Upper lobe of right lung (tissue), 1 donor: ENCODE measurements at places on chromosomes 16 and 17. TPM values are rescaled to one million over a fixed set of nuclear protein-coding genes. Genes with fewer than 3 reads are reported as not detected.
A peak's percentile ranks its signal among the peaks of the same experiment; 100 is the strongest.

- H3K27me3 ChIP-seq: no peaks in the 10 kb centered on the region
- H3K36me3 ChIP-seq: no peaks in the 10 kb centered on the region
- H3K27ac ChIP-seq: no peak overlapping the region
- DNase-seq: no peak
- H3K4me1 ChIP-seq: no peaks in the 10 kb centered on the region
Observed at GRCh38 chr17:14359163-14360020, 58.5 kb downstream of the HS3ST3B1 start.

The KRT28 gene
- not detected for total RNA-seq

GRCh38 chr17:40317345-40317873 lies 8.4 kb downstream of the RARA start:
- peak overlapping the region; percentile 100 for H3K4me3 ChIP-seq
- H3K27ac ChIP-seq: peak overlapping the region; percentile 98
- H3K36me3 ChIP-seq: no peaks in the 10 kb centered on the region
- DNase-seq: peak; percentile 74

GRCh38 chr16:69890892-69891282 lies 60.2 kb upstream of the CLEC18A start:
- peaks cover 19% of the 10 kb centered on the region for H3K36me3 ChIP-seq
- no peak for DNase-seq
- H3K4me1 ChIP-seq: peaks cover 6% of the 10 kb centered on the region
- H3K4me3 ChIP-seq: no peak overlapping the region
- no peaks in the 10 kb centered on the region for H3K27me3 ChIP-seq
- H3K27ac ChIP-seq: peak overlapping the region; percentile 77

The DBF4B gene
- total RNA-seq: 4.5 TPM

DNA sequence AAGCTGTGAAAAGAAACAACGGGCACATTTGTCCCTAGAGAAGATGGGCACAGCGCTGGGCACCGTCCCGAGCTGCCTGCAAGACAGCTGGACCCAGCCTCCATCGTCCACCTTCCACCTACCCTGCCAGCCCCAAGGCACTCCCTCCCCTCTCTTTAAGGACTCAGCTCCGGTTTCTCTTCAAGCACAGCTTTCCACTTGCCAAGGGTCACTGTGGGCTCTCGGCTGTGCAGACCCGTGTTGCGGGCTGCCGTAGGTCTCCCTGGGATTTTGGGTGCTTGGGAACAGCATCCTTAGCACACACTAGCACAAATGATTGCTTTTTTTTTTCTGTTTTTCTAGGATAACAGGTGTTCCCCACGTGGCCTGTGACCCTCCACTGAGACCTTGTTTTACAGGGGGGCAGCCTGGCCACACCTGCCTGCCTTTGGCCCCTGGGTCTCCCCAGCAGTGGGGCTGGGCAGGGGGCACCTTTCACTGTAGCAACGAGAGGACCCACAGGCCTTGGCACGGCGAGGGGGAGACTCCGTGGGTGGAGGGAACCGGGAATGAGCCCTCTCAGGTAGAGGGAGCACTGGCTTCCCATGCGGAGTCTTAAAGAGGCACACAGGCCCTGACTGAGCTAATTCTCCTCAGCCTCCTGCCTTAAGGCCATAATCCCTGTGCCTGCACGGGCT lies 1.4 kb downstream of the CHMP6 start:
- no peaks in the 10 kb centered on the region for H3K27me3 ChIP-seq
- DNase-seq: peak; percentile 66
- peak overlapping the region; percentile 73 for H3K4me3 ChIP-seq
- H3K27ac ChIP-seq: no peak overlapping the region
- H3K36me3 ChIP-seq: peaks cover 33% of the 10 kb centered on the region
- H3K4me1 ChIP-seq: peaks cover 25% of the 10 kb centered on the region

DNA sequence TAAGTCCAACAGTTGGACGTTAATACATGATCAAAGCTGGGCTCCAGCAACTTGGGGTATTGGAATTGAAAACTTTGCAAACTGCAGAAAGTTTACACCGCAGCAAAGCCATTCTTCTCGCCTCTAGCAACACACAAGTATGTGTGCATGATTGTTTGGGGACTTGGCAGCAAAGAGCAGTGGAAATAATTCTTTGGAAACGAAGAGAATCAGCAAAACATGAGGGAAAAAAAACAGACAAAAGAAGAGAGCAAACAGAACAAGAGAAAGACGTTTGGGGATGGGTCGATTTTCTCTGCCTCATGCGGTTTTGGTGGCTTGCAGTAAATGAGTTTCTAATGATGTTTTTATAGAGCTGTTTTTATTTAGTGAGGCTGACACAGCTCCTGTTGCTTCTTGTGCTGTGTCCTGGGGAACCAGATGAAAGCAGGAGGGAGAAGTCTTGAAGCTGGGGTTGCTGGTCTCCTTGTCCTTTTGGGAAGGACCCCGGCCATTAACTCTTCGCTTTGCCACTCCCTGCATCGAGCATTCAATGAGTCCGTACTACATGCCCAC lies 502.9 kb downstream of the GRIN2A start:
- no peak for DNase-seq
- no peak overlapping the region for H3K27ac ChIP-seq
- no peak overlapping the region for H3K4me3 ChIP-seq
- H3K36me3 ChIP-seq: no peaks in the 10 kb centered on the region
- no peaks in the 10 kb centered on the region for H3K4me1 ChIP-seq
- H3K27me3 ChIP-seq: no peaks in the 10 kb centered on the region

The TERB1 gene
- total RNA-seq: 0.26 TPM

- no peak overlapping the region for H3K4me3 ChIP-seq
- peak overlapping the region; percentile 84 for H3K27ac ChIP-seq
- peaks cover 73% of the 10 kb centered on the region for H3K4me1 ChIP-seq
- no peak for DNase-seq
Observed at GRCh38 chr17:82240506-82241182, 11.8 kb downstream of the SLC16A3 start.

DNA sequence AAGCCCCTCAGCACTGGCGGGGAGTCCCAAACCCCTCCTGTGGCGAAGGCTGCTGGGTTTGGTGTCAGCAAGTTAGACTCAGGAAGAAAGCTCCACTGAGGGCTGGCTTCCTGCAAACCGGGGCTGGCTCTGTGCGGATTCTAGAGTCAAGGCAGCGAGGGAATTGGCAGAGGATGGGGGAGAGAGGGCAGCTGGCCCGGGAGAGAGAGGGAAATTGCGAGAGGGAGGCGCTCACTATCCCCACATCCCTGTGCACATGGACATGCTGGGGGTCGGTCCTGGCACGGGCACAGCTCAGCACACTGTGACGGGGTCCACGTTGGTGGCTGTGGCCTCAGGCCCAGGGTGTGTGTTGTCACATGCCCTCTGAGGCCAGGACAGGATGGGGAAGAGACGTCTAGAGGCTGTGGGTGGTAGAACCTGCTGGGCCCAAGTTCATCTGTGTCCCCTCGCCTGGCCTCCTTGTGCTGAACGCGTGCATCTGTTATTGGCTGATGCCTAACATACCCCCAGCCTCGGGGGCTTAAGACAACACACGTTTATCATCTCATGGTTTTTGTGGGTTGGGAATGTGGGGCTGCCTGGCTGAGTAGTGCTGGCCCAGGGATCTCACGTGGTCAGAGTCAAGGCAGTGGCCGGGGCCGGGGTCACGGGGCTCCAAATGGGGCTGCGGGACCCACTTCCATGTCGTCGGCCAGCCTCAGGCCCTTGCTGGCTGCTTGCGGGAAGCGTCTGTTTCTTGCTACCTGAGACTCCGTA lies 16.7 kb upstream of the JPH3 start:
- H3K27ac ChIP-seq: no peak overlapping the region
- peaks cover 27% of the 10 kb centered on the region for H3K27me3 ChIP-seq
- H3K4me1 ChIP-seq: no peaks in the 10 kb centered on the region
- no peaks in the 10 kb centered on the region for H3K36me3 ChIP-seq
- no peak for DNase-seq

The HIGD1B gene
- total RNA-seq: 36.4 TPM

DNA sequence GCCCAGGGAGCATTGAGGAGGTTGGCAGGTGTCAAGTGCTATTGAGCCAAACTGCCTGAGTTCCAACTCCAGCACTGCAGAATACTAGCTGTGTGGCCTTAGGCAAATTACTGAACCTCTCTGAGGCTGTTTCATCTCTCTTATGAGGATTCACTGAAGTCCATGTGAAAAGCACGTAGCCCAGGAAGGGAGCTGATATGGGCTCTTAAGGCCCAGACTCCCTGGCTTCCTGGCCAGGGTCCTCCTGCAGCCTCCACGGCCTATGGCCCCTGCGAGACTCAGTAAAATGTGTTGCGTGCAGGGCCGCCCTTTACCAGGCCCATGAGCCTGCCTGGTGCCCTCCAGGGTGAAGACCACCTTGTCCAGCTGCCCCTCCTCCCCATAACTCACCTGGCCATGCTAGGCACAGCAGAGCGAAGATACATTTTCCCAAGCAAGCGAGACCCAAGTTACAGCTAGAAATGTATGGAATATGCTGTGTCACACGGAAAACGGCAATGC lies 133.7 kb upstream of the TNRC6C start:
- no peaks in the 10 kb centered on the region for H3K27me3 ChIP-seq
- DNase-seq: peak; percentile 34
- no peaks in the 10 kb centered on the region for H3K4me1 ChIP-seq
- H3K36me3 ChIP-seq: no peaks in the 10 kb centered on the region

The C17orf107 gene
- total RNA-seq: 2.7 TPM

The FOXJ1 gene
- total RNA-seq: 2.9 TPM

GRCh38 chr17:45113424-45113754 lies 18.9 kb downstream of the PLCD3 start:
- no peaks in the 10 kb centered on the region for H3K27me3 ChIP-seq
- no peaks in the 10 kb centered on the region for H3K4me1 ChIP-seq
- H3K27ac ChIP-seq: no peak overlapping the region

The ADAP2 gene
- total RNA-seq: 19.8 TPM

DNA sequence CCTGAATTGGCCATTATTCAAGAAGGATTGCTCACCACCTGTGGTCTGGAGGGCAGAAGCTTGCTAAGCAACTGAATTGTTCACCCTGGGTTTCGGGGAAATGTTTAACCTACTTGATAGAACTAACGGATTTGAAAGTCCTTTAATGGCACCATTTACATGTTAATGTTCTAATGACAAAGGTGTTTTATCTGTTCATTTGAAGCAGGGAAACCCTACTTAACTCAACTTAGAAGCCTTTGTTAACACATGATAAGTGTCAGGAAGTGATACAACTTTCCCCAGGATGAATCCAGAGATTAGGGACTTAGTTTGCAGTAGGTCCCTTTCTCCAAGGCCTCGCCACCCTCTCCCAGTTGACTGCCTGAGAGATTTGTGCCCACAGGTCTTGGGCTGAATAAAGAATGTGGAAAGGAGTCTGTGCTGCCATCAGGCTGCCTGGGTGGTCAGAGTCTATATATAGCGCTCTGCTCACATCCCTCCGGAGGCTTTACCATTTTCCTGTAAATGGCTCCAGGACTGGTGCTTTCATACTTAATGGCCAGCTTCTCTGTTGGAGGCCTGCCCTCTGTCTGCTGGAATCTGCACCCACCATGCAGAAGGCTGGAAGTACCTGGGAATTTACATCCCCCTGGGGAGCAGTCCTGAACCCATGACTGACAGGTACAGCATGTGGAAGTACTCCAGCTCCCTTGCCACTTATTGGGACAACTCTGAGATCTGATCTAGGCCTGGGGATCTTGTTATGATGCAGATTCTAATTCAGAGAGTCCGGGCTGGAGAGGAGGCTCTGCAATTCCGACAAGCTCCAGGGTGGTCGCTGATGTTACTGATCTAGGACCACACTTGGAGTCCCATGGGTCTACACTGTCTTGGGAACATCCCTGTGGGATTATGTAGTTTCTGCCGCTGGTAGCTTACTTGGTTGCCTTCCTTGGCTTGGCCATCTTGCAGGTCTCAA lies 99.9 kb downstream of the ASIC2 start:
- no peak overlapping the region for H3K27ac ChIP-seq
- H3K27me3 ChIP-seq: peaks cover 8% of the 10 kb centered on the region
- no peak overlapping the region for H3K4me3 ChIP-seq
- no peak for DNase-seq
- no peaks in the 10 kb centered on the region for H3K4me1 ChIP-seq
- no peaks in the 10 kb centered on the region for H3K36me3 ChIP-seq

The CIBAR2 gene
- total RNA-seq: not detected

DNA sequence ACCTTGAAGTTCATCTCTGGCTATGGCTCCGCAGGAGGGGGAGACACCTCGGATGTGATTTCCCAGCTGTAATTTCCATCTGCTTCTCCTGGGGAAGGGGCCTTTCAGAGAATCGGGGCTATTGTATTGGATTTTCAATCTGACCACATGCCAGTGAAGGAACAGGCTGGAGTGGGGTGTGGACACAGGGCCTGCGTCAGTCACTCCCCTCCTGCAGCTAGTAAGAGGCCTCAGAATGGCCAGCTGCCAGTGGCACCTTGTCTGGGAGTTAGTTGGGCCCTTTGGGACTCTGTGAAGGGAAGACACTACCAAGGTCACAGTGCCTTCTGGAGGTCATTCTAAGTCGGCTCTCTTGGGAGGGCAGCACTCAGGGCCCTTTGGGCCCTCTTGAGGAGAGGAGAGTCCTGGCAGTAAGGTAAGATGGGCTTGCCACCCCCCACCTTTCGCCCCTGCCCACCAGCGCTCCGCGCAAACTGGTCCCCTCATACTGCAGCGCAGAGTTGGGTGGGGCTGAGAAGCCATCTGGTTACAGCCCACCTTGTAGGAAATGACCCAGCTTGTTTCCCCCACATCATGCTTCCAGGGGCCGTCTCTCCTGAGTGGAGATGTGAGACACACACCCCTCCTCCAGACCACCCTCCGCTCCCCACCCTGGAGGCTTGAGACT lies 5.4 kb downstream of the NXPH3 start:
- DNase-seq: no peak
- peaks cover 4% of the 10 kb centered on the region for H3K27me3 ChIP-seq
- H3K27ac ChIP-seq: no peak overlapping the region
- no peak overlapping the region for H3K4me3 ChIP-seq

- H3K36me3 ChIP-seq: peaks cover 18% of the 10 kb centered on the region
- DNase-seq: no peak
- H3K4me1 ChIP-seq: no peaks in the 10 kb centered on the region
- H3K4me3 ChIP-seq: no peak overlapping the region
- no peak overlapping the region for H3K27ac ChIP-seq
- no peaks in the 10 kb centered on the region for H3K27me3 ChIP-seq
Observed at GRCh38 chr17:37197336-37197735, 178.4 kb upstream of the C17orf78 start.

The BICDL2 gene
- 16.3 TPM for total RNA-seq

DNA sequence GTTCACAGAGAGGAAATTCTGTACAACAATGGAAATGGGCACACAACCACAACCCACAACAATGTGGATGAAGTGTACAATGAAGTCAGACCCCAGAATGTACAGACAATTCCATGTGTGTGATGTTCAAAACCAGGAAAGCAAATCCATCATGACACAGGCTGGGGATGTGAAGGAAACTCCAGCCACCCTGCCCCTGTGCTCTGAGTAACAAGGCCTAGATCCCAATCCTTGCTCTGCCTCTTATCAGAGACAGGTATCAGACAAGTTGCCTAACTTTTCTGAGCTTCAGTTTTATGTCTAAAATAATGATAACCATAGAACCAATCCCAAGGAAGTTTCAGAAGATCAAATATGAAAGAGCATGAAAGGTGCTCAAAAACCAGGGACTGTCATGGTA lies 1.8 kb upstream of the C16orf95 start:
- H3K4me3 ChIP-seq: no peak overlapping the region
- no peaks in the 10 kb centered on the region for H3K27me3 ChIP-seq
- H3K4me1 ChIP-seq: peaks cover 13% of the 10 kb centered on the region
- no peaks in the 10 kb centered on the region for H3K36me3 ChIP-seq

GRCh38 chr16:27712251-27712711 lies 162.3 kb downstream of the KATNIP start:
- peak; percentile 34 for DNase-seq
- H3K27me3 ChIP-seq: no peaks in the 10 kb centered on the region
- H3K27ac ChIP-seq: no peak overlapping the region

The CBX2 gene
- 3.4 TPM for total RNA-seq

The ADGRG1 gene
- 66.9 TPM for total RNA-seq
